HAP-1 (cell line): ENCODE measurements at places on chromosomes 13 and 19.
A peak's percentile ranks its signal among the peaks of the same experiment; 100 is the strongest.

GRCh38 chr13:113064534-113065405 lies 40.8 kb upstream of the F7 start:
- DNase-seq = no peak

GRCh38 chr13:96273196-96273595 lies 183.3 kb downstream of the HS6ST3 start:
- DNase-seq = no peak

GRCh38 chr19:42634409-42635232 lies 39.9 kb upstream of the CEACAM8 start:
- peak; percentile 17 for DNase-seq

- peak; percentile 87 for DNase-seq
Measured at GRCh38 chr13:32164622-32165268, 133.2 kb downstream of the FRY start.

- no peak for DNase-seq
Measured at GRCh38 chr19:16736709-16737108, 17.1 kb downstream of the NWD1 start.

- DNase-seq = no peak
Measured at GRCh38 chr13:86591862-86592261, 792.6 kb upstream of the SLITRK6 start.

GRCh38 chr13:21897161-21897560 lies 226.3 kb downstream of the FGF9 start:
- no peak for DNase-seq

DNA sequence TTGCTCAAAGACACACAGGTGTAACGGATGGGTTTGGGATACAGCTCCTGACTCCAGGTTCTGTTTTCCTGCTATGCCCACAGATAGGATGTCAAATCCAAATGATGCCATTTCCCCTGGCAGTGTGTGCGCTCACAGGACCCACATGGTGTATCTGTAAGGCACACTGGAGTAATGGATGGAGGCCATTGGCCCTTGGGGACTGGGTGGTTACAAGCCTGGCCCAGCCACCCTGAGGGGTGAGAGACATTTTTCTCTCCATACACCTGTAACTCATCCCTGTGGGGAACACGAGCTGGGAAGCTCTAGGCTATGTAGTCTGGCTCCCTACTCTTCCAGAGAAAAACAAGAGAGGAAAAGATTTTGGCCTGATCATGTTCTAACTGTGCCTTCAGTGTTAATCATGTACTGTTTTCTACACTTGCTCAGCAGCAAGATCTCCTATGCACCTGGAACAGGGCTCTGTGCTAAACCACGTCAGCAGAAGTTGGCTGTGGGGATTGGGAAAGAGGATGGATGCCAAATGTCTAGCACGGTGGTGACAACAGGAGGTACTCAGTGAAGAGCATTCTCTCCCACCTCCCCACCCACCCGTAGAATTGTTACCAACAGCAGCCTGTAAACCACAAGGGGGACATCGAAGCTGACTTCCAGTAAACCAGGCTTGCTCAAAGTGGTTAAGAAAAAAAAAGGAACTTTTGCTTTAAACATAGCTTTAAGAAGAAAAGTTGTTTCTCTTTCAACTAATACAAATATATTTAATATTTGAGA lies 237.0 kb downstream of the LACC1 start:
- no peak for DNase-seq

DNA sequence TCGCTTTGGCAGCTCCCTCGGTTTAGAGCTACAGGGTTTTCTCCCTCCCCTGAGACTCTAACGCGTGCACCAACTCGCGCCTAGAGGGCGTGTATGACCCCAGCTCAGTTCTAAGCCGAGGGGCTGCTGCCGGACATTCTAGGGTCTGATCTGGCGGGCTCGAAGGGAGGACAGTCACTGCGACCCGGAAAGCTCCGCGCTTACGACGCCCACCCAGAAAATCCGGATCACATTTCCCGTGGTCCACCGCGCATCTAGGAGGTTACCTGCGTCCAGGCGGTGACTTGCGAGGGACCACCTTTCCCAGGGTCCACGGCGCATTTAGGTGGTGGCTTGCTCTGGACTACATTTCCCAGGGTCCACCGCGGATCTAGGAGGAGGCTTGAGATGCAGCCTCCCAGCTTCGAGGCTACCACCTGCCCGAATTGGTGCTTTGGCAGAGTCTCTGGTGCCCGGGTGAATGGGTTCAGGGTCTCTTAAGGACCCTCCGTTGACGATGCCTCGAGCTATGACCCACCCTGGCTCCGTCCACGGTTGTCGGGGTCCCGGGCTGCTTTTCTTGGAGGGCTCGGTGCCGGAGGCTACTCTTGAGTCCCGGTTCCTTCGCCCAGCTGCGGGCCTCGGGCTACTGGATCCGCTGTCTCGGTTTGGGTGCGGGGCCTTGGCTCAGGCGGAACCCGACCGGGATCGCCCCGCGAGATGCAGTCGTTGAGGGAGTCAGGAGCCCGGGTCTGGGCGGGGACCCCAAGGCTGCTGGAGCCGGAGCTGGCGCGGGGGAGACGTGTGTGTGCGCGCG lies 30.5 kb downstream of the ZNF146 start:
- no peak for DNase-seq

- no peak for DNase-seq
Measured at GRCh38 chr19:19493841-19494546, 21.4 kb downstream of the TSSK6 start.

GRCh38 chr13:30976025-30976424 lies 43.6 kb downstream of the TEX26 start:
- no peak for DNase-seq

- no peak for DNase-seq
Measured at GRCh38 chr19:32873247-32873959, 3.8 kb upstream of the SLC7A9 start.

DNA sequence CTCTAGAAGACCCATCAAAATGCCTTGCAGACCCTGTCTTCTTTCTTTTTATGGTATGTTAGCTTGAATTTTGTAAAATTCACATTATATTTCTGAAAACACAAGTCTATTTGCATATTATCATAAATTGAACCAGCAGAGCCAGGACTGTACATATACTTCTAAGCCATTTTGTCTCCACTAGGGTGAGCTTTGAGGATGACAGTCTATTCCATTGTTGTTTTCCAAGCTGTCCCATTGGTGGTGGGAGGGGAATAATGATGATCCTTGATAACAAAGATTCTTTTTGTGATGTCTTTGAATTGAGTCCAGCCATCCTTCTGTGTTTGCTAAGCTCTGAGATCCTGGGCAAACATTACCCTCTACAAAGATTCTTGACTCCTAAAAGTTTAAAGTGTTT lies 359.3 kb upstream of the PCDH20 start:
- DNase-seq = no peak

DNA sequence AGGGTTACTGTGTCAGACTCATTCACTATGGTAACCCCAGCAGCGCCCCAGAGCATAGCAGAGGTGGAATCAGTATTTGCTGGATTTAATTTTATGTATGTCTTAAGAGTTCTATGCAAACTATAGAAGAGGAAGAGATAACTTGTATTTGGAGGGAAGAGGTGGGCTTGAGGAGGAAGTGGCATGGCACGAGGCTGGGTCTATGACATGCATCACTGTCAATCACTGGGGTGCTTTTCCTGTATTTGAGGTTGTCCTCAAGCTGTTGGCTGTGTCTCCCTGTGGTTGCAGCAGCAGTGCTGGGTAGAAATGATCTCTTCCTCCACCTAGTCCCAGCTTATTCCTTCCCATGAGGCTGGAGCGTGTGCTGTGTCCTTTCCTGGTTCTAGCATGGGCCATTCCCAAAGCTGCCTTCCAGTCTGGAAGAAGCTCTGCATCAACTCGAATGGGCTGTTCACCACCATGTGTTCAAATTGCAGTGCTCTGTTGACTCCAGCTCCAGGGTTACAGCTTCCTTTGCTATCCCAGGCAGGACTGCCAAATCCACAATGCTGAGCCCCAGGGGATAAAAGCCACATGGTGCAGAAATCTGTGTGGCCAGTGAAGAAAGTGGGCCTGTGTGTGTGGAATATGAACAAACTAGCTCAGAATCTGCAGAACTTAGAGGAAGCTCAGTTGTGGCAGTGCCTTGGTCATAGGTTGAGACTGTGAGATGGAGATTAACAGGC lies 73.1 kb upstream of the MTIF3 start:
- no peak for DNase-seq

DNA sequence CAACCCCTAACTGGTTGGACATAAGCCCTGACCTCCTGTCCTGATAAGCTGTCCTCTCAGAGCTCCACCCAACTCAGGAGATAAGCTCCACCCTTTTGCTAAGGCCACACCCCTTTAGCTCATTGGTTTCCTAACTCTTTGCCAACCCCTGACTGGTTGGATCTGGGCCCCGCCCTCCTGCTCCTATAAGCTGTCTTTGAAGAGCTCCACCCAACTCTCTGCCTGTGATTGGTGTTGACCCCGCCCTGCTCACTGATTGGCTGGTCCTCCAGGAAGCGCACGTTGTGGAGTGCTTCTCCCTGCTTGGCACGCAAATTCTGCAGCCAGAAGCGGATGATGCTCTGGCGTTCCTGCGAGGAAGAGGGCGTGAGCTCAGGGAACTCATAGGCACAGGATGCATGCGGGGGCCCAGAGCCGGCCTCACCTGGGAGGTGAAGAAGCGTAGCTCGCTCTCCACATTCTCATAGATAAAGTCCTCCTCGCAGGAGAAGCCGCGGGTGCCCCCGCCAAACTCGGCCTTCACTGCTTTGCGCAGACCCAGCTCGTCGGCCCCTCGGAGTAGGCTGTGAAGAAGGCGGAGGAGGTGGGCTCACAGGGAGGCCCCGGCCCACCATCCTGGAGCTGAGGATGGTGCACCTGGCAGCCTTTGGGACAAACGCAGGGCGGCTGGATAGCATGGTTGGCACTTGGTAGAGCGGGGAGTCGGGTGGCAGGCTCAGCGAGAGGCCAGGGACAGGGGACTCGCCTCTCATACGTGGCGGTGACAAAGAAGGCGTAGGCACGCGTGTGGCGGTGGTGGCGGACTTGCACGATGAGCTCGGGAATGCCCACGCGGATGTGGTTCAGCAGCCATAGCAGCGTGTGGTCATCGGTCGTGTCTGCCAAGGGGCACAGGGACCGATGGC lies 1.7 kb downstream of the ANO8 start:
- DNase-seq = peak; percentile 92

- DNase-seq = no peak
Measured at GRCh38 chr13:76455960-76456359, 430.2 kb downstream of the KCTD12 start.
